Activated CD4-positive, alpha-beta memory T cell treated with anti-CD3 and anti-CD28 coated beads, Interleukin-2, amount 10 ng/mL, durations not matched to agents 7 days and 5 days (primary cell): ENCODE measurements at places on chromosomes 16 and 17. TPM values are rescaled to one million over a fixed set of nuclear protein-coding genes. Genes with fewer than 3 reads are reported as not detected.

- peak; percentile 88 for DNase-seq
Measured at GRCh38 chr17:45311760-45312476, 4.9 kb downstream of the MAP3K14 start.

- peak; percentile 84 for DNase-seq
Measured at GRCh38 chr17:42248351-42249179, 27.6 kb downstream of the STAT5B start.

DNA sequence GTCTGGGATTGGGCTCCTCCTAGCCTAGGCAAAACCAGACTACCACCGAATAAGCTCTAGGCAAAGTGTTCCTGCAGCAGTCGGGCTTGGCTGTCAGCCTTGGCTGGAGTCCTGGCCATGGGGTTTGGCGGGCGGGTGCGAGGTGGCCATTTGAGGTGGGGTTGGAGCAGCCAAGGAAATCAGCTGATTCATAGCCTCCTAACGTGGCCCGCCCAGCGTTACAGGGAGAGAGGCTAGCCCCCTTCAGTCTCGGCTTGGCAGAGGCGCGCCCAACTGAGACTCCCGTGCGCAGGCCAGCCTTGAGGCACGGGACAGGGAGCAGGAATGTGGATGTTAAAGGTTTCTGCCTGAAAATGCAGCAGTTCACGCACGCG, 1.9 kb downstream of the PMP22 start:
- DNase-seq: no peak

DNA sequence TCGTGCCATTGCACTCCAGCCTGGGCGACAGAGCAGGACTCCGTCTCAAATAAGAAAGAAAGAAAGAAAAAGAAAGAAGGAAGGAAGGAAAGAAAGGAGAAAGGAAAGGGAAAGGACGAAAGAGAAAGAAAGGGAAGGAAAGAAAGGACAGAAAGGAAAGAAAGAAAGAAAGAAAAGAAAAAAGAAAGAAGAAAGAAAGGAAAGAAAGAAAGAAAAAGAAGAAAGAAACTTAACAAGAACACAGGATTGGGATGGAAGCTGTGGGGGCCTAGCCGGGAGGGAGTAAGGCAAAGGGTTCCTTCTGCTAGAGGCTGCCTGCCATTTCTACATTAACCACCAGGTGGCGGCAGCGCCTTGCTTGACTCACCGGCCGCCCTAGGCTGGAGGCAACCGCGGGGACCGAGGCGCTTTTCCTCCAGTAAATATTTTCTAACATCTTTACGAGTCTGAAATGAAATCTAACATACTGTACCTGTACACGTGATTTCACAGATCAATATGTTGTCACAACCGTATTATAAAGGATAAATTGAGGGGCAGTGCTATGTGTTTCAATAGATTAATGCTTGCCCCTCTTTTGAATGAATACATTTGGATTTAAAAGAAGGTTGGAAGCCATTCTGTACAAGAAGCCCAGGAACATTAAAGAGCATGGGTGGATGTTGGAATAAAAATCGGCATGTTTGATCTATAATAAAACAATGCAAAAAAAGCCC, 6.1 kb downstream of the GJD3 start:
- peak; percentile 90 for DNase-seq

- DNase-seq: no peak
Measured at GRCh38 chr17:55784666-55785065, 33.8 kb downstream of the PCTP start.

DNA sequence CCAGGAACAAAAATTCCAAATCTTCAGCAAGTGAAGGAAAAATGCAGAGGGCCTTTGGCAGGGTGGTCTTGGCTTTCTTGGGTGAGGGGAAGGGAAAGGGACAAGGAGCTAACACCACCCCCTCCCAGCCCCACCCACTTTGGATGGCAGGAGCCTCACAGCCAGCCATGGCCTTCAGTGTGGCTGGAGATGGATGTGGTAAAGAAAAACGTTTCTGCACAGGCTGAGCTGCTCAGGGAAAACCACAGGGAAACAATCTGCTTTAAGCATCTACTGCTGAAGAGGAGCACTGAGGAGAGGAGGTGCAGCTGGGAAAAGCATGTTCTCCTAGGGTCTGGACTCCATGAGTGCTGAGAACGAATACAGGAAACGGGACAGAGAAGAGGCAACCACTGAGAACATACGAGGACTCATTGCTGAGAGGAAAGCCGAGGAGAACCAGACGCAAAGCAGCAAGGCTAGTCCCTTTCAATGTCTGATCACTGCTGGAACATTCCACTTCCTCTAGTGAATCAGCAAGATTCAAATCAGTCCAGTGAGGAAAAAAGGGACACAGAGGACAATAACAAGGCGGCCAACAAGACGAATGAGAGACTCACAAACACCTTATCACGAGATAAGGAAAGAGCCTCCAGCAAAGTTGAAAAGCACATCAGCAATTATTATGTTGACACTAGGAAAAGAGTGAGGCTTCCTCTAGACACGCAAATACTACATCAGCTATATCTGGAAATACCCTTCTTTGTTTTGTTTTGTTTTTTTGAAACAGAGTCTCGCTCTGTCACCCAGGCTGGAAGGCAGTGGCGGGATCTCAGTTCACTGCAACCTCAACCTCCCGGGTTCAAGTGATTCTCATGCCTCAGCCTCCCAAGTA, 41.7 kb downstream of the ZZEF1 start:
- DNase-seq: no peak

DNA sequence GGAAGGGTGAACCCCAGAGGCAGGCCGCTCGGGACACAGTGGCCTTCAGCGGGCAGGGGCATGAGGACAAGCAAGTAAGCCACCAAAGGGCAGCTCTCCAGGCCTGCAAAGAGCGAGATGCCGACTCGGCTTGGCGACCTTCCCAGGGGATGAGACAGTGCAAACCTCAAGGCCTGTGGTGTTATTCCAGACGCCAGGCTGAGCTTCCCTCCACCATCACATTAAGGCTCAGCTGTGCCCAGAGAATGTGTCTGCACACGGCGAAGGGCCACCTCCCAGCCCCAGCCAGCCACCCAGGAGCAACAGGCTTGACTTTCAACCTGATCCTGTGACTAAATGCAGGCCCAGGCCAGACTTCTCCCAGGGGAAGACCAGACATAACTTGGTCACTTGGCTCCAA, 251.4 kb downstream of the SOX9 start:
- no peak for DNase-seq

DNA sequence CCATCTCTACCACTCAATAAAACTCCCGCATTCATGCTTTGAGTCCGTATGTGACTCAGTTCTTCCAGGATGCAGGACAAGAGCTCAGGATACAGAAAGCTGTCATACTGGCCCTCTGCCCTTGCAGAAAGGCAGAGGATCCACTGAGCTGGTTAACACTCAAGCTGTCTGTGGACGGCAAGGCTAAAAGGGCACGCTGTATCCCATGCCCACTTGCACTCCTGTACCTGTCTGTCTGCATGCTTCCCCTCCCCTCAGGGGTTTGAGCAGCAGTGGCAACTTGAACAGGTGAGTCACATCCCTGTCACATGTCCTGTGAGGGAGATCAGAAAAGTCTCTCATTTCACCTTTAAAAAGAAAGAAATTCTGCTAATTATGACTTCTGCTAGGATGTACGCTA, 293.8 kb downstream of the HS3ST3B1 start:
- no peak for DNase-seq

AP1G1 gene
- total RNA-seq: 82.6 TPM

MPV17L gene
- total RNA-seq: not detected

IGF2BP1 gene
- total RNA-seq: not detected

C16orf92 gene
- total RNA-seq: not detected

TBX2 gene
- not detected for total RNA-seq
